Pulmonary artery endothelial cell (primary cell): ENCODE measurements at places on chromosomes 1 and 21.

DNA sequence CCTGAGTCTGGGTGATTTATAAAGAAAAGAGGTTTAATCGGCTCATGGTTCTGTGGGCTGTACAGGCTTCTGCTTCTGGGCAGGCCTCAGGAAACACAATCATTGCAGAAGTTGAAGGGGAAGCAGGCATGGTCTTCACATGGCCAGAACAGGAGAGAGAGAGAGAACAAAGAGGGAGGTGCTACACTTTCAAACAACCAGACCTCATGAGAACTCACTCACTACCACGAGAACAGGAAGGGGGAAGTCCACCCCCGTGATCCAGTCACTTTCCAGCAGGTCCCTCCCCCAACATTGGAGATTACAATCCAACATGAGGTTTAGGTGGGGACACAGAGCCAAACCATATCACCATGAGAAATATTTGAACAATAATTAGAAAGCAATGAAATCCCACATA lies 222.9 kb downstream of the FAM72C start:
- no peak for DNase-seq

- DNase-seq = no peak
Observed at GRCh38 chr21:32941263-32941662, 84.5 kb upstream of the OLIG2 start.

- no peak for DNase-seq
Observed at GRCh38 chr1:184559117-184559713, 172.4 kb downstream of the C1orf21 start.

GRCh38 chr1:44347280-44347679 lies 7.8 kb downstream of the ERI3 start:
- DNase-seq = no peak

DNA sequence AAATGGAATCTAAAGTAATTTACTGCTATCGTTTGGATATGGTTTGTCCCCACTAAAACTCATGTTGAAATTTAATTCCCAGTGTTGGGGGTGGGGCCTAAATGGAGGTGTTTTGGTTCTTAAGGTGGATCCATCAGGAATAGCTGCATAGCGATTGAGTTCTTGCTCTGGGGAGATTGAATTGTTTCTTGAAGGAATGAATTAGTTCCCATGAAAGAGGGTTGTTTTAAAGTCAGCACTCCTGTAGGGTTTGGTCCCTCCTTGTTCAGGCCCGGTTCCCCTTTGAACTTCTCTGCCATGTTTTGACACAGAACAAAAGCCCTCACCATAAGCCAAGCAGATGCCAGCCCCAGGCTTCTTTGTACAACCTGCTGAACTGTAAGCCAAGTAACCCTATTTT lies 170.9 kb downstream of the COL11A1 start:
- no peak for DNase-seq

GRCh38 chr1:21270086-21270689 lies 20.1 kb downstream of the ECE1 start:
- DNase-seq = no peak
